ENCODE measurements at places on chromosomes 2 and 18.
A peak's percentile ranks its signal among the peaks of the same experiment; 100 is the strongest.

DNA sequence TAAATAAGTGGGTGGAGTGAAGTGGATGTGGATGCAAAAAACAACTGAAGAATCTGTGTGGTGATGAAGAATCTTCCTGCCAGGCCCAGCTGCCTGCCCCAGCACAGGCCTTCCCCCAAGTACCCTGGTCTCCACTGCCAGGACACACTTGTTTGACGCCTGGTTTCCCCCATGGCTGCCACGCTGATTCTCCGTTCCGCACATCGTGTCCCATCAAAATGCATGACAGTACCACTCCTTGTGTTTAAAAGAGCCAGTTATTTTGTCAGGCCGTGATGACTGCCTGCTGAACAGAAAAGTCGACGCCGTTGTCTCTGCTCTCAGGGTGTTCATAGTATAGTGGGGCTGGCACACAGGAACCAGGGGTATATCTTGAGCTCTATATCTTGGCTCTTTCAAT lies 50.3 kb upstream of the KYNU start:
- DNase-seq: no peak

DNA sequence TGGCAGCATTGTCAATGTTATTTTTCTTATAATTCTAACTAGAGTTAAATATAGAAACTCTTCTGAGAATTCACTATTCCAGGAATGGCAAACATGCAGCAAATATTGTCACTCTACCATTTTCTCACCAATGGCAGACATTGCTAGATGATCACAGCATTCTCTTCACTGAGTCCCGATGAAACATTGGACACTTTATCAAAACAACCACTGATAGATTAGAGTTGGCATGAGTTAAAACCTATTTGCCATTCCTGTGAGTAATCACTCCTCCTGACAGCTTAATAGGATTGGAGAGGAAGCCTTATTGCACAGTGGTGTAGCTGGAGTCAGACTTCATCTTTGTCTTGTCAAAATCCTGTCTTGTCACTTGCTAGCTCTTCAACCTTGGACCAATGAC lies 163.9 kb upstream of the THUMPD2 start:
- no peak for DNase-seq

DNA sequence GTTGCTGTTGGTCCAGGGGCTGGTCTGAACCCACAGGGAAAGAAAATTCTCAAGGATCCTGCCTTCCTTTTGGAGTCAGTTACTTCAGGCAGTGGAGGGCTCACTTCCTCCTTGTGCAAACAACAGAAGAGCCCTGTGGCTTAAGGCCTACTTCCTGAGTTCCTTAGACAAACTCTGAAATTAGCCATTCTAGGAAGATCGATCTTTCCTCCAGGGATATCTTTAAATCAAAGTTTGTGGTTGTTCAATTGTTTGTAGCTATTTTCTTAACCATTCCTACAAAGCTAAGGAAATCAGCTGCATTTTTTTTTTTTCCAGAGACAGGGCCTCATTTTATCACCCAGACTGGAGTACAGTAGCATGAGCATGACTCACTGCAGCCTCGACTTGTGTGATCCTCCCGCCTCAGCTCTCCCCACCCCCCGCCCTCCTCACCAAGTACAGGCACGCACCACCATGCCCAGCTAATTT lies 156.0 kb downstream of the TANC1 start:
- DNase-seq: peak; percentile 8

DNA sequence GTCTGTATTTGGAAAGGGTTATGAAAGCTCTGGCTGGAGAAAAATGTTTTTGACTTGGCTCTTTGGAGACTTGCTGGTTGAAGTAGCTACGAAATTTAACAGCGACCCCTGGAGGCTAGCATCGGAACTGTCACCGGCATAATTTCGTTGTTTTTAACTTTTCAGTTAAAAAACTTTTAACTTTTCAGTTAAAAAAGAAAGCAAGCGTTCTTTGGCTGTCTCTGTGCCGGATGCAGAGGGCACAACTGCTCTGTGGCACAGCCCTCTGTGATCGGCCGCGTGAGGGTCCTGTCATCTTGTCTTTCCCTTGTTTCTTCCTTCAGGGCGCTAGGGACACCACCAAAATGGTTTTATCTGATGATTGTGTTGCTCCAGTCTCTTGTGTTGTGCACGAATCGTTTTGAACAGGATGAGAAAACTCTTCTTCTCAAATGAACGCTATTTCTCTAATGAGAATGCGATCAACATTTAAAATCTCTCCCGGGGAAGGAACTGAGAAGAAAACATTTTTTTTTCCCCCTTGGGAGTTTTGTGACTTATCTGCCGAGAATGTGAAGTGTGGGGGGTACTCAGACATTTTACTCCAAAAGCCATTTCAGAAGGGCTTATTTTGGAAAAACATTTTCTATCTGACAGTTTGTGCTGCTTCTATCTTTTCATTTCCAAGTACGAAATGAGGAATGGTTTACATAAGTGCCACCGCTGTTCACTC lies 57.1 kb downstream of the ADCYAP1 start:
- DNase-seq: no peak

DNA sequence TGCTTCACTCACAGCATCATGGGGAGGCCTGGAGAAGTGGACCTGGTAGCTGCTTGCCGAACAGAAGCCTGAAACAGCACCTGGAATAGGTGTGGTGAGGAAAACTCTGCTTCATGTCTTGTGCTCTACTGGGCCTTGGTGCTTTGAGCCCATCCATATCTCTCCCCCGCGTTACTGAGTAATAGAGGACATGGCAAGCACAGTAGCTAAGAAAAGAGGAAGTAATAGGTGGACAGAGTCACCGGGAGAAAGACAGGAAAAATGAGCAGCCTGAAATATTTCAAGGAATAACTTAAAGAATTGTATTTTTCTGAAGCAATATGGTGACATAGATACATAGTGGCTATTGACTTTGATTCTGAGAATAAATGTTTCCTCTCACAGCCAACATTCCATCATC lies 14.0 kb upstream of the HNMT start:
- DNase-seq: no peak

DNA sequence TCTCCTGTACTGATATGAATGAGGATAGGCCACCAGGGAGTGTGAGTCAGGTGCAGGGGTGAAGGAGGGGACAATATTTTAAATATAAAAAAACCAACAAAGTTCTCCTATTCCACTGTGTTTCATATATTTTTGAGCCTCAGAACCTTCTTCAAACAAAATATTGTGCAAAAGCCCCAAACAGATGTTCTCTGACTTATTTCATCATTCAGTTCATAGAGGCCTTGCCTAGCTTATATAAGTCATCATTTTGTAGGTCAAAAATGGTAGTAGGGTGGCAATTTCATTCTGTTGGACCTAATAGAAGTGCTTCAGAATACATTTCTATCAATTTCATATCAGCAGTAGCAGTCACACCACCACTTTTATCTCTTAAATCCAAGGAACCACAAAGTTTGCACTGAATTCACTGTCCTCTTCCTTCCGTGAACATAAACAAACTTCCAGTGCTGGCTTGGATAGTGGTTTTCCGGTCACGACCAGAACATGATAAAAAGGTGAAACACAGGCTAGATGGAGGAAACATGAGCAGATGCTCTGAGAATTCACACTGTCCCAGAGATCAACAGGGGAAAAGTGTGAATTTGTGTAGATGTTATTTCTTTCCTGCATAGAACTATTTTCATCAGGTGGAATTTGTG lies 99.1 kb downstream of the EN1 start:
- no peak for DNase-seq

DNA sequence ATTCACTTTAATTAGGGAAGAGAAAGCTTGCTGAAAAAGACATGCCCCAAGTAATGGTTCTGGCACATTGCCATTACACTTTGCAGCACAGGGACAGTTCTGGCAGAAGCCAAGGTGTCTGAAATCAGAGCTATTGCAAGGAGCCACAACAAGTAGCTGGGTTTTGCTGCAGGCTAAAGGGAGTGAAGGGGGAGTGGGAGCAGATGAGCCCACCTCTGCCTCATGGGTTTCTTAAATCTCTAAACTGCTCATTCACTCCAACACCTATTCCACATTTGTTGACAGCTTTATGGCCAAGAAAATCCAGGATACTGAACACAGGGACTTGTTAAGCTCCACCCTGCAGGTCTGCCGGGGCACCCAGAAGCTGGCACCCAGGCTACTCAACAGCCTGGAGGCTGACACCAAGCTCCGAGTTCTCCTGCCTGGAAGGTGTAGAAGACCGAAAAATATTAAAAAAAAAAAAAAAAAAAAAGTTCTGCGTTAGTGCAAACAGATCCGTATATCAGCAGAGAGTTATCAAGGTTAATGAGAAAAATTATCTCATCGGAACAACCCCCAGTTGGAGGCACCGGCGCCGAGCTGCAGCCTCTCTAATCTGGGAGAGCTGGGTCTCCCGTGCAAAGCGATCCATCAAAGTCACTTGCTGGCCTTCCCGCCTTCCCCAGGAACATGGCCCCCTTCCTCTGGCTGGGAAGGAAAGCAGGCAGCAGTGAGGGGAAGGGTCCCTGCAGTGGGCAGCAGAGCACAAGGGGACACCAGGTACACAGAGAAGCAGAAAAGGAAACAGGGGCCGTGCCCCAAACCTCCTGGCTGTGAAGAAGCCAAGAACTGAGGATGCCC lies 123.7 kb downstream of the HNMT start:
- no peak for DNase-seq

DNA sequence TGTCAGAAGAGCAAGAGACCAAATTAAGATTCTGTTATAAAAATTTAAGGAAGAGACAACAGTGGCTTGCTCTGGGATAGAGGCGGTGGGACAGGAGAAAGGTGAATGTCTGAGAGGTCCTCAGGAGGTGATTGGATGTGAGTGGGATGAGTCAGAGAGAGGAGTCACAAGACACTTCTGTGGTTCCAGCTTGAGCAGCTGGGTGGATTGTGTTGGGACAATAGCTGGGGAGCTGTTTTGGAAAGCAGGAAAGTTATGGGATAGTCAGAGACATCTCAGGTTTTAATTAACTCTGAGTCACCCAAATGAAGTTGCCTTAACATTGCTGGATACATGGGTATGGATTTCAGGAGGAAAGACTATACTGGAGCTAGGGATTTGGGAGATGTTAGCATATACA lies 218.0 kb upstream of the TRIB2 start:
- DNase-seq: no peak

DNA sequence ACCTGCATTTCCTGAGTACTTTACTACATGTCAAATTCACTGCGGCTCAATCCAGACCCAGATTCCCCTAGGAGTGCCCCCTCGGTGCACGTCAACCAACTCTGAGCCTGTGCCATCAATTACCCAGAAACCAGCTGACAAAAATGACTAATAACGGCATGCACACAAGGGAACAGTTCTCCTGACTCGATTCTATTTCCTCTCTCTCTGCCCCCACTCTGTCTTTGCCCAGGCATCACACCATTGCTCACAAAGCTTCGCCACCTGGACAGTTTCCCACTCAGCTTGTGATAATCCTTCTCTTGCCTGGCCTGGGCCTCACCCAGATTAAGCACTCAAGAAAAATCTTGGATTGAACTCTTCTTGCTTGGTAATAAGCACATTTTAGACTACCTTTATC lies 115.3 kb upstream of the NDUFV2 start:
- DNase-seq: no peak

Data from stimulated activated CD4-positive, alpha-beta T cell treated with anti-CD3 and anti-CD28 coated beads, TNF-alpha, amount 100 ng/mL, for 4 hours (primary cell).